ENCODE measurements at places on chromosomes 16 and 17. TPM values are rescaled to one million over a fixed set of nuclear protein-coding genes. Genes with fewer than 3 reads are reported as not detected.

DNA sequence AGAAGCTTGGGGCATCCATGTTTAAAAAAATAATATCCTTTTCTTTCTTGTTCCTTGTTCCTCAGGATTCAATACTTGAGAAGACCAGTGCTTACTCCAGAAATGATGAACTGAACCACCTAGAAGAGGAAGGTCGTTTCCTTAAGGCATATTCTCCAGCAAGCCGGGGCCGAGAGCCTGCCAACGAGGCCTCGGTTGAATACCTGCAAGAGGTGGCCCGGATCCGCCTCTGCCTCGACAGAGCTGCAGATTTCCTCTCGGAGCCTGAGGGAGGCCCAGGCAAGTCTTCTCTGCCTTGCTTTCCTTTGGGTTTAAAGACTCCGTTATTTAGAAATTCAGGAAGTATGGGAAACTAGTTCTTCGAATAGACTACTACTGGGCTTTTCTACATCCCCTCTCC, 42.5 kb upstream of the ENDOV start:
- no peak for DNase-seq

- DNase-seq, result no peak
Observed at GRCh38 chr16:70730031-70730430, 44.2 kb upstream of the MTSS2 start.

DNA sequence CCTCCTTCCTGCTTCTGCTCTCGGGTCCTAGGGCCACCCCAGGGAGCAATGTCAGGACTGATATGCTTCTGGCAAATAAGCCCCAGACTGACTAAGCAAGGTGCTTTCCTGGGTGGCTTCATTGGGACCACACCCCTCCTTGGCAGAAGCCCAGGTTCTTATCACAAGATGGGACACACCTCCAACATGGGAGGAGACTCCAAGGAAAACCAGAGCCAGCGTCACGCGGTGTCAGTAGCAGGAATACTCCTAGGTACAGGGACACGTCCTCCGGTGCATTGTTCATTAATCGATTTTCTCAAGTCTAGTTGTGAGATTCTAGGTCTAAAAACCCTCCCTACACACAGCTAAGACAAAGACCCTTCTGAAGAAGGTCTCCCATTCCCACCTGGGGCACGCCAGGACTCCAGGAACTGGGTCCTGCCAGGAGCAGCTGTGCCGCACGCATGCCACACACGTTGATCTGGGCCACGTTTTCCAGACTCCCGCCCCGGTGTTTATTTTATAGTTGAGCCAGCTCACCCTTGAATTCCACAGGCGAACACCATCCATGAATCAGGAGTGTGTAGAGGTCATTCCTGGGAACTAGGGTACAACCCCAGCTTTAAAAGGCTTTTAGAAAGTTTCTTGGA, 30.8 kb downstream of the FA2H start:
- peak; percentile 98 for DNase-seq

Gene C16orf86
- 0.26 TPM for total RNA-seq

Gene SCPEP1
- 137 TPM for total RNA-seq

GRCh38 chr16:86604436-86605193, 26.3 kb downstream of the FOXL1 start:
- no peak for DNase-seq

Gene KRT32
- not detected for total RNA-seq

- DNase-seq, result no peak
Observed at GRCh38 chr16:78259873-78260272, 160.4 kb downstream of the WWOX start.

- DNase-seq, result no peak
Observed at GRCh38 chr16:15477802-15478201, 43.4 kb downstream of the BMERB1 start.

Gene PHOSPHO1
- not detected for total RNA-seq

DNA sequence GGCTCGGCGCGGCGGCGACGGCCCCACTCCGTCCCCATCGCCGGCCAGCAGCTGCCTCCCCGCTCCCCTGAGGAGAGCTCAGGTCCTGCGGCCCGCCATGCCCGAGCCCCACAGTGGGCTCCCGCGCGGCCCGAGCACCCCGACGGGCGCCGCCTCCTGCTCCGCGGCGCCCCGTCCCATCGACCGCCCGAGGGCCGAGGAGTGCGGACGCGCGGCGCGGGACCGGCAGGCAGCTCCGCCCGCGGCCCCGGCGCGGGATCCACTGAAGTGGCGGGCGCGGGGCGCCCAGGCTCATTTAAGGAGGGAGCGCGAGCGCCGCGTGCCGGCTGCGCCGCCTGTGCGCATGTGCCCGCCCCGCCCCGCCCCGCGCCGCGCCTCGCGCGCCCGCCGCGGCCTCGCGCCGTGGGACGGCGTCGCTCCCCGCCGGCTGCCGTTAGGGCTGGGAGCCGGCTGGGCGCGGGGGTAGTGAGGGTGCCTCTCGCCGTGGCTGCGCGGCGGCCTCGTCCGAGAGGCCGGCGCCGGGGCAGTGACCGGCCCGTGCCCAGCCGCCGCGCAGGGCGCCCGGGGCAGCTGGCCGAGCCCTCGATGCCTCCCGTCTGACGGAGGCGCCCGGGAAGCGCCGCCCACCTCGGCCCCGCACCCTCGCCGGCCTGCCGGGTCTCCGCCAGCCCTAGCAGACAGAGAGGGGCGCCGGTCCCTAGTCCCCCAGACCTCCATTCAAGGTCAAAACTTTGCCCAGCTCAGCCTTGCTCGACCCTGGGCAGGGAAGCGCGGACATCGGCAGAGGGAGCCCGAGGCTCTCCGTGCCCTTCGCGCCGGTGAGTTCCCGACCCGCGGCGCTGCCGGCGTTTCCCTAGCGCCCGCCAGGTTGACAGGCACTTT, at the start of gene NETO2:
Gene NETO2, minus strand, starts transcription at position 269 of the 882 bp plus-strand sequence. CDS start 333 bp downstream, outside the sequence.
- no peak for DNase-seq

DNA sequence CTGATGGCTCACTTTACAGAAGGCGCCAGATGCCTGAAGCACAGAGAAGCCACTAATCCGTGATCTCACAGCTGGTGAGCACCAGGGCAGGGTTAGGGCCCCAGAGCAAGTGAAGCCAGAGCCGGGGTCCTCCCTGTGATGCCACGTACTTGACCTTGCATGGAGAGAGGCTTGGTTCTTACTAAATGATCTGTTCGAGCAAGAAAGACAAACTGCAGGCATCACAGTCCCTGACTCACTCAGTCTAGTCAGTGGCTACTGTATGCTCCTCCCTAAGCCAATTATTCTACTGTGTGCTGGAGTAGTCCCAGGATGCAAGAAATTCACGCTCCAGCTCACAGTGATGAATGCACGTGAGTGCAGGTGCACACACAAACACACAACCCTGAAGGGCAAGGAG, 55.4 kb downstream of the SDK2 start:
- DNase-seq, result peak; percentile 10

Gene KRT36
- total RNA-seq, result under 0.01 TPM

DNA sequence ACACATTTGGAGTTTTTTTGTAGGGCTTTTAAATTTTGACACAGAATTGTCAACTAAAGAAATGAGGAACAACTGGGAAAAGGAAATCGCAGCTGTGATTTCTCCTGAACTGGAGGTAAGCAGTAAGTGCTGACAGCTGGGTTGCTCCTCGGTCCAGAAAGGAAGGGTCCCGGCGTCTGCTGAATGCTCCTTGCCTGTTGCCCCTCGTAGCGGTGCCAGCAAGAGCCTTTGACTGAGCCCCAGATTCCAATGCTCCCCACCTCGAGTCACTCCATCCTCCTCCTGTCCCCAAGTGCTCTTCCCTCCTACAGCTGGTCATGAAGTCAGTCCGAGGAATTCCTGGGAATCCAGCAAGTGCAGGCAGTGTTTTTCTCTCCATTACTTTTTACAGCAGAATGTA, 32.0 kb upstream of the ENDOV start:
- DNase-seq, result no peak

Gene MMP2
- 12.4 TPM for total RNA-seq

DNA sequence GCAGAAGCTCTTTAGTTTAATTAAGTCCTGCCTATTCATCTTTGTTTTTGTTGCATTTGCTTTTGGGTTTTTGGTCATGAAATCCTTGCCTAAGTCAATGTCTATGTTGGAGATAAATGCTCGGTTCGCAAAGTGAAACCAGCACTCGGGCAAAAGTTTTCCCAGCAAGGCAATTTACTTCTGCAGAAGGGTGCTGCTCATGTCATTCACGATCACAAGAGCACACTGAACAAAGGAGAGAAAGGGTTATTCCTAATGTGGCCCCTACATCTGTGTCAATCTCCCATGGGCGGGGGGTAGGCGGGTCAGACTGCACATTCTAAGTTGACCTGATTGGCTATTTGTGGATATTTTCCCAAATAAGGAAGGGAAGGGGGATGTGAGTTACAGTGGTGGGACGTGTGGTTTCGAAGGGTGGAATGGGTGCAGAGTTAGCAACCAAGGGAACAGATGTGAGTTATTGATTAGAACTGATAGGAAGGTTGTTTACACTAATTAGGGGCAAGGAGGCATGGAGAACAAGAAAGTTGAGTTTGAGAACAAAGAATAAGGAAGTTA, 23.0 kb downstream of the ATF7IP2 start:
- DNase-seq, result no peak

DNA sequence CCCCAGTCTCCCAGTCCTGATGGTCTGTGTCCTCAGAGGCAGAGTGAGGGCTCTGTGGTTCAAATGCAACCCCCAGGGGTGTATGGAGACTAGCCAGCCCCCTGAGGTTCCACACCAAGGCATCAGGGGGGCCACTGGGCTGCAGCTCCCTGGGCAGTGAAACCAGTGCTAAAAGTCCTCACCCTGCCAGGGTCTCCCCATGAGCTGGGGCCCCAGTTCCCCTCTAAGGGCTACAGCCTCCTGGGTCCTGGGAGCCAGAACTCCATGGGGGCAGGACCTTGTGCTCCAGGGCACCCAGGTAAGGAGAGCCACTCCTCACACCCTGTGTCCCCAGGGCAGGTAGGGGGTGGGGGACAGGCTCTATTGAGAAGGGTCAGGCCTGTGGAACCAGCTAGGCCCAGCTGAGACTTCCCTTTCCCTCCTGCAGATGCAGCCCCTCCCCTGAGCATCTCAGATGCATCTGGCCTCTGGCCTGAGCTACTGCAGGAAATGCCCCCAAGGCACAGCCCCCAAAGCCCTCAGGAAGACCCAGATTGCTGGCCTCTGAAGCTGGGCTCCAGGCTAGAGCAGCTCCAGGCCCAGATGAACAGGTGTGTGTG, 6.4 kb upstream of the DCAF7 start:
- DNase-seq, result no peak

Gene LPO
- total RNA-seq, result not detected

- DNase-seq, result peak; percentile 88
Observed at GRCh38 chr17:17693253-17694168, 12.3 kb downstream of the RAI1 start.
